ENCODE measurements at places on chromosomes 5 and 9.

DNA sequence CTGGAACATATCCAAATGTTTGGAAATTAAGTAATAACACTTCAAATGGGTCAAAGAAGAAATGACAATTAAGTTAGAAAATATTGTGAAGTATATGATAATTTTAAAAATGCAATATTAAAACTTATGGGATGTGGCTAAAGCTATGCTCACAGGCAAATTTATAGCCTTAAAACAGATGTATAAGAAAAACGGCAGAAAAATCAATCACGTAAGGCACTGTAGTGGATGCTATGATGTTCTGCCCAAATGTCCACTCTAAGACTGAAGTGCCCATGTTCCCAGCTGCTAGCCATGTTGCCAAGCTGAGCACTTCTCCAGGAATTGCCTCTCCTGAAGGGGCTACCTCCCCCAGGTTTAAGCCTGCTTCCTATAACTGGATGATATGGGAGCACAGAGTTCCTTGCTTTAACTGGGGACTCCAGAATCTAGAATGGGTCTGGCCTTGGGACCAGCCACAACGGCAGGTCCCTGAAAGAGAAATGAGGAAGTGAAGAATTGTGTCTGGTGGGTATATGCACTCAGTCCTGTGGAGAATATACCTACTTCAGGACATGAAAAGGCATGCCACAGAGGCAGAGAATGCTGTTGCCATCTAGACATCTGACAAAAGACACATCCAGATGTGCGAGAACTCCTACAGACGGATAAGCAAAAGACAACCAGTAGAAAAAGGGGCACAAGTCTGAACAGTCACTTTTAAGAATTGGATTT is 78.2 kb upstream of the RXRA start:
- no peak for DNase-seq

GRCh38 chr5:151520294-151520693 is 70.8 kb downstream of the FAT2 start:
- DNase-seq: no peak

DNA sequence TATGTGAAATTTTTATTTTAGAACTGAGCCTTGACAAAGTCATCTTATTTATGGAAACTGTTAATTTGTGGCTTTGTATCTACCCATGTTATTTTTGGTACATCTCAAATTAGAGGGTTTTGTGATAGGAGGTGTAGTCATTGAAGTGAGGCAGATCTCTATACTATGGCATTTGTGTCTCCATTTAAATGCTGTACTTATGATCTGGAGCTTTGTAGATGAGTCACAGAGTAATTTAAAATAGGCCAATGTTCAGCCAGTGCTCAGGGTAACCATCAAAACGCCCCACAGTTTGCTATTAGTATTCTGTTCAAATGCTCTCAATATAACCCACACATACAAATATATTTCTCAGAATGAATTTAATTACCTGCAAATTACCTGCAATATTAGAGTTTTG is 351.5 kb upstream of the KLF9 start:
- DNase-seq: no peak

DNA sequence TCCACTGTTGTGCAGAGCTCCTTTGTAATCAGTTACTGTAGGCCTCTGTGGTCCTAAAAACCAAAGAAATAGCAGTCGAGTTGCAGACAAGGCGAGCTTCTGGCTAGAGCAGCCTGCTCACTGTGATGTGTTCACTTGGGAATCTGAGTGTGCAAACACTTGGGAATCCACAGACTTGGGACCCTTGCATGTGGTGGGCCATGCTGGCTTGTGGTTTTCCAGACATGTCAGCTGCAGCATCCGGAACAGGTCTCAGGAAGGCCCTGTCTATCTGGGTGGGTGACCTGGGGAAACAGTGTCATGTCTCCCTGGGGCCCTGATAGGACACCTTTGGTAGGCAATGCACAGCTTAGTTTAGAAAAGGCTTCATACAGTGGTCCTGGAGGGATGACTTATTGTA is 66.4 kb downstream of the WWC1 start:
- DNase-seq: no peak

GRCh38 chr9:87178302-87178701 is 231.0 kb upstream of the GAS1 start:
- no peak for DNase-seq

GRCh38 chr9:99820685-99821395 is 845 bp upstream of the NR4A3 start:
- DNase-seq: peak; percentile 71

- no peak for DNase-seq
These were observed 65.5 kb upstream of the POU4F3 start for GRCh38 chr5:146273109-146273508.

- no peak for DNase-seq
These were observed 65.3 kb downstream of the ICE1 start for GRCh38 chr5:5487585-5488360.

DNA sequence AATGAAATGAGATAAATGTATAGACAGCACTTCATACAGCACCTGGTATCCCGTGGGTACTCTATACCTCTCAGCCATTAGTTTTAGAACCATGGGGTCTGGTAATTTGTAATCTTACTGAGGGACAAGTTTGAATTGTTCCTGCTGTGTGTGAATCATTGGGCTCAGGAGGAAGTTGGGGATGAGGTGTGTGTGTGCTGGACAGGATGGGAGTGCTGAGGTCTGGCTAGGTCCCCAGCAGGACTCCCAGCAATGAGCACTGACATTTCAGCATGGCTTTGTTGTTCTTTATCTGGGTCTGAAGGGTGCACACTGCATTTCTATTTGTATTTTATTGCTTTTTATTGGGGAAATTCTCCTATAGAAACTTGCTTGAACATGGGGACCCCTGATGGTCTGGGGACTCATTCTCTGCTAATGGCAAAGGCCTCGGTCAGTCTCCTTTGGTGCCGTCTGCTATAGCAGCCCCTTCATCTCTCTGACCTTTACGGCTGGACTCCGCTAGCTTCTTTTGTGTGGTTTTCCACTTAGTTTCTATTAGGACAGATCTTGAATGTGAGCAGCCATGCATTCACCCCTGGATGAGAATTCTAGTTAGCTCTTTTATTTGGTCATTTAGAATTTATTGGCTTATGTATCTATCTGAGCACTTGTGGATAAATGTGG is 98.1 kb downstream of the SREK1 start:
- no peak for DNase-seq

GRCh38 chr5:74177961-74178360 is 462.6 kb downstream of the ENC1 start:
- no peak for DNase-seq

- DNase-seq: no peak
These were observed 15.5 kb downstream of the SLC22A4 start for GRCh38 chr5:132309679-132310078.

DNA sequence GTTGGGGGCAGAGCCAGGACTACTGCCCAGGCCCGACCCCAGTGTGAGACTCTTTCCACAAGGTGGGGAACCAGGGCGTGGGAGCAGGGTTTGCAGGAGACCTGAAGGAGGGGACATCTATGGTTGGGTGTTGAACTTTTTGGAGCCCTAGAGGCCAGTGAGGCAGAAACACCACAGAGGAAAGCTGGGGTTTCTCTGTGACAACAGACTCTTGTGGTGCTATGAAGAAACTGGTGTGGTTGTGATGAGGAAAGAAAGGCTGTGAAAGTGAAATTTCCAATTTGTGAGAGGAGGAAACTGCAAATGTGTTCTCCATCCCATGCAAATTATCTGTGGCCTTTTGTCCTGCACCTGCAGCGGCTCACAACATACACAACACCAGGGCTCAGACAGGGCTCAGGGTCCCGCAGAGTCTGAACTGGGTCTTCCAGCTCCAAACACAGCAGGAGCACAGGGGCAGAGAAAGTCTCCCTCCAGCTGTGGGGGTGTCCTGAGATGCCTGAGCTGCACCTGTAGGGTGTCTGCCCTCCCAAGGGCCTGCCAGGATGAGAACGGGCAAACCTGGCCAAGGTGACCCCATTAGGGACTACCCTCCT is 51.4 kb upstream of the GRHPR start:
- no peak for DNase-seq

GRCh38 chr9:6703898-6704639 is 53.7 kb upstream of the KDM4C start:
- peak; percentile 92 for DNase-seq

GRCh38 chr5:56674441-56674840 is 140.9 kb upstream of the MAP3K1 start:
- no peak for DNase-seq

All from CD8-positive, alpha-beta T cell (primary cell).